Left ventricle myocardium superior (tissue), 1 donor: ENCODE measurements at places on chromosomes 6 and 20.

GRCh38 chr20:56004611-56005388, 519 bp downstream of the CBLN4 start:
- no peak for DNase-seq

DNA sequence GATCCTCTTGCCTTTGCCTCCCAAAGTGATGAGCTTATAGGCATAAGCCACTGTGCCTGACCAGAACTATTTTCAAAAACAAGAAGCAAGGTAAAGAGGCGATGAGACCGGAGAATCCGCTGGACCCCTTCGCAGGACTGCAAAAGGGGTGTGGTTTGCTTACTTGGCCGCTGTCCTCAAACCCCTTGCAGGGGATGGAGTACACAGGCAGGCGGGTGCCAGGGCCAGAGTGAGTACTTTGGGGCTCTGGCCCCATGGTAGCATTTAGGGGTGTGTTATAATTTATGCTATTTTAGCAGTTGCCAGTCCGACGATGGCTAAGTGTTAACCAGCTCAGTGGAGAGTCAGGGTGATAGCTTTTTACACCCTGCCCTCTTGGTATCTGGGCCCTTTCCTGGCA, 1454.9 kb downstream of the HACE1 start:
- no peak for DNase-seq

DNA sequence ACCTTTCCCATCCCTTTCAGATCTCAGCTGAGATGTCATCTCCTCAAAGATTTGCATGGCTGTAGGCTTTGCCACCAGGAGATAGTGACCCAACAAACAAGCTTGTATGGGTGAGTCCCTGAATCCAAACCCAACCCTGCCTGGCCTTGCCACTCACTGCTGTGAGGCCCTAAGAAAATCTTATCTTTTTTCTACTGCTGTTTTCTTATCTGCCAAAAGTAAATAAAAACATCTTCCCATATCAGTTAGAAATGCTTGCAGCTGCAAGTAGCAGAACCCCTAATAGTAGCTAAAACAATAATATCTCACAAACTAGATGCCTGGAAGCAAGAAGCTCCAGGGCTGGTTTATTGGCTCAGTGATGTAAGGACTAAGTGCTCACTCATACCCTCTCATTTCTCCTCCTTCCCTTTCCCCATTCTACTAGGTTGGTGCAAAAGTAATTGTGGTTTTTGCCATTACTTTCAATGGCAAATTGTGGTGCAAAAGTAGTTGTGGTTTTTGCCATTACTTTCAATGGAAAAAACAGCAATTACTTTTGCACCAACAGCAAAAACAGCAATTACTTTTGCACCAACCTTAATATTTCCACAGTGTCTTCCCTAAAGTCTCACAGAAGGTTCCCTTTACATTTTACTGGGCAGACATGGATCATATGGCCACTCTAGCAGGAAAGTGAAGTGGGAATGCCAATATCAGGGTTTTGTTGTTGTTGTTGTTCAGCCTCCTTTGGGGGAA, 56.7 kb upstream of the PSMF1 start:
- DNase-seq = no peak

GRCh38 chr20:36173451-36173933, 19.0 kb downstream of the EPB41L1 start:
- DNase-seq = no peak

DNA sequence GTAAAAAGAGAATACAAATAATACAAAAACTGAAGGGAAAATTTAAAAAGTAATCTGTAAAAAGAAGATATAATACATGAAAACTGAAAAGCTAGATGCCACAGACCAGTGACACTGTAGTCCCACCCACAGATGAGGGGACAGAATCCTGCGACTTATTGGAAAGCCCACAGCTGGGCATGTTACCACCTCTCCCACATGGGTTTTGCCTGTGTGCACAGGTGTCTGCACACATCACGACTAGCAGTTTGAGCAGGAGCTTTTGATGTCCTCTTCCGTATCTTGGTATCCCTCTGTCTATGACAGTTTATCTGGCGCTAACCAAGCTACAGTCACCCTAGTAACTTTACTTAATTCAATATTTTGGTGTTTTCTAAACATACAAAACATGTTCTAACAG, 291.1 kb upstream of the EXOC2 start:
- no peak for DNase-seq

DNA sequence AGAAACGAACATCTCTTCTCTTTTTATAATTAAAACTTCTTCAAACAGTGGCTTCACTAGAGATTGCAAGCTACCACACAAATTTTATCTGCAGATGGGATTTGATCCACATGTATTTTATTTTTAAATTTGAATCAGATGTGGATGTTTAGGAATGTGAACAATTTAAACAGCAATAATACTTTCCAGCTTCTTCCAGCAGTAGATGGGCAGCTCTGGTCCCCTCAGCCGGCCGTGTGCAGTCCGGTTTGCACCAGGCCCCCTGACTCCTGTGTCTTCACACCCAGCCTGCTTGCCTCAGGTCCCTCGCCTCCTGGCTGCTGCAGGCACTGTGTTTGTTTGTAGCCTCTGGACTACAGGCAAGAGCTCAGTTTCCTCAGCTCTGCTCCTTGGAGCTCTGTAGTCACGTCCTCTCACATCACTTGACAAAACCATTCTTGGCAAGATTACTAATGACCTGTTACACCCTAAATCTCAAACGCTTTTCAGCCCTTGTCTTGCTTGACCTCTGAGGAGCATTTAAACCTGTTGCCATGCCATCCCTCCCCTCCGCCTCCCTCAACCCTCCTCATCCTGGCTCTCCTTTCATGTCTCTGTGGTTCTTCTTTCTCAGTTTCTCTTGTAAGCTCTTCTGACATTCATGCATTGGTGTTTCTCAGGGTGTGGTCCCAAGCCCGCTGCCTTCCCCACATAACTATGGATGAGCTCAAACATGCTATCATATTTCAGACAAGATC, 13.2 kb upstream of the ZBTB24 start:
- DNase-seq = no peak

DNA sequence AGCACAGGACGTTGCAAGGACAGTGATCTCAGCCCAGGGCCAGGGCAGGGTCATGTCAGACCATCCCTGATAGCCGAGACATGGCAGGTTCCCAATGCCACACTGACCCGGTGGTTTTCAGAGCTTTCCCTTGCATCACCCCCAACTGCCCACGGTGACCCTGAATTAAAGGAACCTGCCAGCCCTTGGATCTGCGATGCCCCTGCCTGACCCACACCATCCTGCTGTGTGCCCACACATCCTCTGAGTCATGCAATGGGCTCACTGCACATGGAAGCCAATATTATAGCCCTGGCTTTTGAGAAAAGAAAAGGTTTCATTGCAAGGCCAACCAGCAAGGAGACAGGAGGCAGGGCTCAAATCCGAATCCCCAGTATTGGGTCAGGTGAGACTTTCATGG, 132.6 kb upstream of the CST7 start:
- no peak for DNase-seq

DNA sequence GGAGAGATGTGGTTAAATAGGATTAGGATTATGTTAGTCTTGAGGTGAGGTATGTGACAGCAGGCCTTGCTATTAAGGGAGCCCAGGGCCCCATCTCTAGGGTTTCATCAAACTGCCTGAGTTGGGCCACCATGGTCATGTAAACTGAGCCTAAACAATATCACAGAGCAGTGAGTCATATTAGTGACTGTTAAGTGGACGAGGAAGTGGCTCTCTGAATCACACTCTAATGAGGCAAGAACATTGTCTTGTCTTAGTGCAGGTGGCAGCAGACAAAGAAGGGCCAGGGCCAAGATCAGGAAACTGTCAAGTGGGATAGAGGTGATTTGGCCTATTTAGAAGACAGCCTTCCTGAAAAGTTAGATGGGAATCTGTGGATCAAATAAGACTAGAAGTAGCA, 23.1 kb downstream of the ENPP3 start:
- DNase-seq = no peak

- no peak for DNase-seq
Observed at GRCh38 chr6:44664716-44665115, 277.2 kb downstream of the CDC5L start.
